ENCODE measurements at places on chromosomes 12 and 14. TPM values are rescaled to one million over a fixed set of nuclear protein-coding genes. Genes with fewer than 3 reads are reported as not detected.

The SYCP3 gene
- total RNA-seq = not detected

The ANKRD33 gene
- 0.15 TPM for total RNA-seq

The MYF5 gene
- total RNA-seq = not detected

The CD163L1 gene
- total RNA-seq = not detected

The CLEC7A gene
- total RNA-seq = not detected

Measured in smooth muscle cell of trachea (primary cell).